ENCODE measurements at places on chromosomes 4 and X. TPM values are rescaled to one million over a fixed set of nuclear protein-coding genes. Genes with fewer than 3 reads are reported as not detected.

The CHRDL1 gene
- total RNA-seq = 102 TPM

The ZMAT1 gene
- 12.6 TPM for total RNA-seq

The XAGE1A gene
- total RNA-seq = not detected

The C4orf50 gene
- 0.16 TPM for total RNA-seq

The MPP1 gene
- total RNA-seq = 54.5 TPM

The NIPAL1 gene
- not detected for total RNA-seq

The SERPINA7 gene
- not detected for total RNA-seq

All from subcutaneous adipose tissue (tissue), 4 donors.